ENCODE measurements at places on chromosomes 3 and 15.

DNA sequence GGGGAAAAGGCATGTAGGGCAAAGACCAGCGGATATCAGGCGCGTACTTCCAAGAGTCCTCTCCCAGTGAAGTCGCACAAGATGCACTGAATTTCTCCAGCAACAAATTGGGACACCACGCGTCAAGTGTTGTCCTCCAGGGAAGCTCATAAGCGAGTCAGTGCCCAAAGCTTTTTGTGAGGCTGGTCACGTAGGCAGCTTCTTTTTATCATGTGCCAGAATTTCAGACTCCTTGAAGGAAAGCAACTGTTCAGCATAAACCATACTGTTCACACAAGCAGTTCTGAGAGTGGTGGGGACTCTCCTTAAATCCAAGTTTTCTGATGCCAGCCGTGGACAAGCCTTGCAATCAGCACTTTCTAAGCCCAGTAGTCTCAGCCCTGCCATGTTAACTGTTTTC is 10.1 kb upstream of the FSTL1 start:
- no peak for DNase-seq

- no peak for DNase-seq
These were observed 39.6 kb downstream of the VPS13C start for GRCh38 chr15:62020576-62021160.

DNA sequence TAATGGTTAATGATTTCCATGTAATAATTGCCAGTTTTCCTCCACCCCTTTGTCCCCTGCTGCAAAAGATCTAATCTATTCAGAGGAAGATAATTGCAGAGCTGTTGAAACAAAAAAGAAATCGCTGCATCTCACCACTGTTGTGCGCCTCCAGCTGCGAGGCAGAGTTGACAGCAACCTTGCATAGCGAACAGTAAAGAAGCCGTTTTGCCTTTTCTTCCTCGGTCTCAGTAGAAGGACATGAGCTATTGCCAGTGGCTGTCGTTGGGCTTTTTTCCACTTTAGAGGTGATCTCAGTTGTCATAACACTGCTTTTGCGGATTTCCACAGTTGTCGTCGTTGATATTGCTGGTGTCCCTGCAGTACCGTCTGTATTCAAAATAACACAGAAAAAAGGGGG is 314.2 kb downstream of the ZNF385D start:
- no peak for DNase-seq

- no peak for DNase-seq
These were observed 26.4 kb upstream of the HGD start for GRCh38 chr3:120708408-120708807.
